ENCODE measurements at places on chromosomes 6 and 20.

GRCh38 chr20:3146732-3147341 is 12.8 kb downstream of the FASTKD5 start:
- no peak for DNase-seq

DNA sequence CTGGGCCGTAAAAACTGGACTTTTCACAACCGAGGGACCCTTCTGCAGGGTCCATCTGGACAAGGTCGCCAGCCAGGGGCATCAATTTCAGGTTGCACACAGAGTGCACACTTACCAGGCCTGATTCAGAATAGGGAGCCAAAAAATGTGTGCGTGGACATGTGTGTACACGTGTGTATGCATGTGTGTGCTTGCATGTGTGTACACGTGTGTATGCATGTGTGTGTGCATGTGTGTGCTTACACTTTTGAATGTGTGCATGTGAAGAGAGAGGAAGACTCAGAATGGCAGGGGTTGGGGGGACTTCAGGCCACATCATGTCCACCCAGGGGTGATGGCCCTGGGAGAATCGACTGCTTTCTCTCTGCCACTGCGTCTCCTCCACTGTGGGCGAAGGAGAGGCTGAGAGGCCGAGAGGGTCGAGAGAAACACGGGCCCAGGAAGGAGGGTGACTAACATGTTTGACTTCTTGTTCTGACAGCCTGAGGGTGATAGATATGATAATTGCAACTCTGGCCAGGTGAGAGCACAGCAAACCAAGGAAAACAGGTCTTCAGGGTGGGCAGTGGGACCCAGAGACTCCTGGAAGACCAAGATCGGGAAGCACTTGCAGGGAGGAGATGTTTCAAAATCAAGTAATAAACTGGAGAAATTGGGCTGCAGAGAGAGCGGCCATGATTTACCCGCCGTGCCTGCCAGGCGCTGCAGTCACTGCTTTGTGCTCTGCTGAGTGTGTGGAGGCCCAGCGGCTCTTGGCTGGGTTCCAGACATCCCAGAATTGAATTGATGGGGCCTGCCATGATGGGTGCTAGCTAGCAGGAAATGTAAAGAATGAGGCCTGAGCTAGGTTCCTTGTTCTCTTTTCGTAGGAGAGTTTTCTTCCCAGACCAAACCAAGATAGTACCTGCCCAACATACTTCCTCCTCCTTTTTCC is 310.8 kb downstream of the QKI start:
- DNase-seq, result no peak

DNA sequence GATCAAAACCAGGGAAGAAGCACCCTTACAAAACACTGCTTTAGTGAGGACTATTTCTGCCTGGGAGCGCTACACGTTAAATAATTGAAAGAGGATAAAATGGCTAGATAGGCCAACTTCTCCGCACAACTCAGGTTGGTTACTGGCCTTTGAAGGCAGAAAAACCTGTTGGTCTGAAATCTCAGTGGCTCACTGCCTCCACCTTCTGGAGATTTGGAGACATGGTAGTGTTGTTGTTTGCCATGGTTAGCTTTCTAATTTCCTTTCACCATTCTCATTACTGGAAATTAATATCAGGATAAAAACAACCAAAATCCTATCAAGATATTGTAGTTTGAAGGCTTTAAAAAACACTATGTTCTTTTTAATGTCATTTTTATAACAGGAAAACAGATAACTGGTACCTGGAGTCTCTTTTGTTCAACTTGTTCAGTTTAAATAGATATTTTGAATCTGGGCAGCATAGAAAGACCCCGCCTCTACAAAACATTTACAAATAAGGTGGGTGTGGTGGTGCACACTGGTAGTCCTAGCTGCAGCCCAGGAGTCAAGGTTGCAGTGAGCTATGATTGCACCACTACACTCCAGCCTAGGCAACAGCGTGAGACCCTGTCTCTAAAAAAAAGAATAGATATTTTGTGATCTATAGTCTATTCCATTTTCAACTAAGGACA is 27.5 kb upstream of the BCLAF1 start:
- DNase-seq, result peak; percentile 4

DNA sequence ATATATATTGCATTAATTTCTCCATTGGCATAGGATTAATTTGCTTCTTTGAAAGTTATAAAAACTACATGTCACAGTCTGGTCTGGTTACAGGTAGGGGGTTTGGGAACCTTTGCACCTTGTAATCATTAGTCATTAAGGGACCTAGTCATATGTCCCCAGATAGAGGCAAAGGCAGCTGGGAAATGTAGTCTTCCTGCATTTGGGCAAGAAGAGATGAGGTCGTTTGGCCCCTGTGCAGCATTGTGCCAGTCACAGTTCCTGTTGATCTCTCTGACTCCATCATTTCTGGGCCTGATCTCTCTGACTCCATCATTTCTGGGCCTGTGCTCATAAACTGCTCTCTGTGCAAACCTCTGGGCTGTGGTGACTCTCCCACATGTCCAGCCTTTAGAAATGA is 73.2 kb downstream of the BCKDHB start:
- DNase-seq, result no peak

DNA sequence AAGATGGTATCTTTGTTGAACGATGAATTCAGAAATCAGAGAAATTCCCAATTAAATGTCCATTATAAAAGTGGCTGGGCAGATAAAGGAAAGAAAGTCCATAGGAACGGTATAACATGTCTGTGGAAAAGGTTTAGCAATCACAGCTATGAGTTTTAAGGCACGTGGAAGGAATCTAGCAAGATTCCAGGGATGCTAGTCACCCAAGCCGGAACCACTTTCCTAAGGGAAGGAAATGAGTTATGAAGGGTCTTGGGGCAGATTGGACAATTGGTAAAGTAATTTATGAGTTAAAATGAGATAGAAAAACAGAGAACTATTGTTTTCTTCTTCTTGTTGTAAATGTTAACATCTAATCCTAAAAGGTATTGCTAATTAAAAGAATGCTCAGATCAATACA is 384.8 kb downstream of the ADGRB3 start:
- no peak for DNase-seq

DNA sequence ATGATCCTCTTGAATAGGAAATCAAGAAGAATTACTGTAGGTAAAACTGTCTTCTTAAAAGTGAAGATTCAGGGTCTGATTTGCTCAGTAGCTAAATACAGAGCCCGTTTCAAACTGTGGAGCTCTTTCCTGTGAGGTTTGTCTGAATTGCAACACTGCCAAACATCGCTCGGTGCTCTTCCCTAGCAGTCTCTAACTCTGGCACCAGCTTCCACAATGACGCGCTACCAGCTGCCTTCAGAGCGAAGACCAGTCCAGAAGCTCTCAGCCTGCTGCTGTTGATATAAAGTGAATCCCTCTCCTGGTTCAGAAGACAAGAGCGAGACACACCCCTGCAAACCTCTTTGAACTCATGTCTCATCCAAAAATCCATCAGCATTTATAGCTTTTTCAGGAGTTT is 447.0 kb downstream of the LMBRD1 start:
- no peak for DNase-seq

All from stimulated activated CD8-positive, alpha-beta memory T cell treated with anti-CD3 and anti-CD28 coated beads, Interleukin-7, amount 100 ng/mL, for 24 hours (primary cell).